ENCODE measurements at places on chromosomes 7 and 10.

DNA sequence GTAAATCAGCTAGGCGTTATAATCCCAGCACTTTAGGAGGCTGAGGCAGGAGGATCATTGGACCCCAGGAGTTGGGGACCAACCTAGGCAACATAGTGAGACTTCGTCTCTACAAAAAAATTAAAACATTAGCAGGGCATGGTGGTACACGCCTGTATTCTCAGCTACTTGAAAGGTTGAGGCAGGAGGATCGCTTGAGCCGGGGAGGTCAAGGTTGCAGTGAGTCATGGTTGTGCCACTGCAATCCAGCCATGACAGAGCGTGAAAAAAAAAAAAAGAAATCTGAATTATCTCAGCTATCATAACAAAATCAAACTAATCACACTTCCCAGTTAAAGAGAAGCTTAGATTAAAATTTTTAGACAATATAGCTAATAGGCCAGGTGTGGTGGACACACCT, 35.3 kb downstream of the ATAD1 start:
- DNase-seq: no peak

DNA sequence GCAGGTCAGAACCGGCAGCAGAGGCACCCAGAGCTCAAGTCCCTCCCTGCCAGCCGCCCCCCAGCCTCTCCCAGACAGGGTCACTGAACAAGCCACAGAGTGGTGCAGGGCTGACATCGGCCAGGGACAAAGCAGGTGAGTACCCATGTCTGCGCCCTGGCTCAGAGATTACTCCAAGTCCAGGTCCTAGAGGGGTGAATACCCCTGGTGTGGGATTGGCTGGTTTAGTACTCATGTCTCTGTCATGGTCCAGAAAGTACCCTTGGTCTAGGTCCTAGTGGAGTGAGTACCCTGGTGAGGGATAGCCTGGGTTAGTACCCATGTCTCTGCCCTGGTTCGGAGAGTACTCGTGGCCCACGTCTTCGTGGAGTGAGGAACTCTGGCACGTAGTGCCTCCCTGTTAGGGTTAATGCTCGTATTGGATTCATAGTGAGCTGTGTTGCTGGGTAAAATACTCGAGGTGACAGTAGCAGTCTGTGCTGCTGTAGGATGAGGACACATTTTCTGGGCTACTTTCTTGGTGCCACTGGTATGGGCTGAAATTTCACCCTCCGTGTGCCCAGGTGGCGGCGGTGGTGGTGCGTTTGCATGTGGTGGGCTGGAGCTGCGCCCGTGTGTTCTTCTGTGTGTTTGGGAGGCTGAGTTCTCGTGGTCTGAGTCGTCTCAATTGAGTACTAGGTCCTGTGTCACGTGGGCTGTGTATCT, 25.5 kb upstream of the KNDC1 start:
- DNase-seq: no peak

- no peak for DNase-seq
Measured at GRCh38 chr10:25890995-25891394, 43.0 kb upstream of the MYO3A start.

- peak; percentile 58 for DNase-seq
Measured at GRCh38 chr7:26199301-26200037, 1.1 kb downstream of the HNRNPA2B1 start.

All from activated naive CD8-positive, alpha-beta T cell treated with anti-CD3 and anti-CD28 coated beads for 36 hours (primary cell).